ENCODE measurements at places on chromosomes 12 and 14.

- peak; percentile 17 for DNase-seq
Measured at GRCh38 chr12:98838231-98838647, 193.1 kb downstream of the APAF1 start.

DNA sequence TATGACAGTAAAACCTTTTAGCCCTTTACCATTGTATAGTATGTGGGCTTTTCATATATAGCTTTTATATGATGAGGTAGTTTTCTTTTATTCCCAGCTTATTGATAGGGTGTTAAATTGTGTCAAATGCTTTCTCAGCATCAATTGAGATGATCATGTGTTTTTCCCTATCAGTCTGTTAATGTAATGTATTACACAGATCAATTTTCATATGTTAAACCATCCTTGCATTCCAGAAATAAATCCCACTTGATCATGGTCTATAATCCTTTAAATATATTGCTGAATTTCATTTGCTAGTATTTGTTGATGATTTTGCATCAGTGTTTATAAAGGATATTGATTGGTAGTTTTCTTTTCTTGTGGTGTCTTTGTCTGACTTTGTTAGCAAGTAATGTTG, 603.9 kb downstream of the TRHDE start:
- DNase-seq: no peak

DNA sequence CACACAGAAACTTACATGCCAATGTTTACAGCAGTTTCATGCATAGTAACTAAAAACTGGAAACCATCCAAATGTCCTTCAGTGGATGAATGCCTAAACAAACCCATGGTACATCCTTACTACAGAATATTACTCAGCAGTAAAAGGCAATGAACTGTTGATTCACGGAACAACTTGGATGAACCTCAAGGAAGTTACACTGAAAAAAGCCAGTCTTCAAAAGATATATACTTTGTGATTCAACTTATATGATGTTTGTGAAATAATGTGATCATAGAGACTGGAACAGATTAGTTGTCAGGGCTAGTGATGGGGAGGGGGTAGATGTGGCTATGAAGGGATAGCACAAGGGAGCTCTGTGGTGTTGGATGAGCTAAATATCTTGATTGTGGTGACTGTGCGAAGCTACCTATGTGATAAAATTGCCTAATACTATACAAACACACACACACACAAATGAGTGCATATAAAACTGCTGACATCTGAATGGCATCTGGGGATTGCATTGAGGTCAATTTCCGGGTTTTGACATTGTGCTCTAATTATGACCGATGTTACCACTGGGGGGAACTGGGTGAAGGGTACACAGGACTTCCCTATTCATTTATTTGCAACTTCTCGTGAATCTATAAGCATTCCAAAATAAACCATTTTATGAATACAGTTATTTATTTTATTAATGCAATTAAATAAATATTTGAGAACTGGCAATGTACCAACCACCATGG, 94.3 kb downstream of the RIN3 start:
- no peak for DNase-seq

DNA sequence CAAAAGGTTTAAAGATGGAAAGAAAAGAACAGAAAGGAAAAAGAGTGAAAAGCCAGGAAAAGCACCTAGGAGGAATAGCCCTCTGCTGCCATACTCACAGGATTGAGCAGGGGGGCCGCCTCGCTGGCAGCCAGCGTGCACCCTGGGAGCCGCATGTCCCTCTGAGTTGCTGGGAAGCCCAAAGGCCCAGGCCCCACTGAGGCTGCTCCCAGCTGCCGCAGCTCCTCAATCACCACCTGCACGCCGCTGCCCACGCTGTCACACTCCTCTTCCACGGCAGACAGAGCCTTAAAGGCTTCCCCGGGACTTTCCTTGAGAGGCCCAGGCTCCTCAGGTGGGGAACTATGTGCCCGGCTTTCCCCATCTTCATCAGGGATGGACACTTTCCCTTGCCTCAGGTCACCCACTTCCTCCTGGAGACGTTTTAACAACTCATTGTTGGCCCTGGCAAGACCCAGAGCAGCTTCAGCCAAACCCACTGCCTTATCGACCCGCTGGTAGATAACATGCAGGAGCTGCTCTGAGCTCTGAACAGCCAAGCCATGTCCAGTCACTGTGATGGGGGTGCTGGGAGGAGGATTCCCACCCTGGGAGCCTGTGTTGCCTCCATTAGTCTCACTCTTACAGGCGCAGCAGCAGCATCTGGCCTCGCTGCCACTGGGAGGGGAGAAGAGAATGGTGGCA, 11.5 kb downstream of the C14orf93 start:
- DNase-seq: no peak

DNA sequence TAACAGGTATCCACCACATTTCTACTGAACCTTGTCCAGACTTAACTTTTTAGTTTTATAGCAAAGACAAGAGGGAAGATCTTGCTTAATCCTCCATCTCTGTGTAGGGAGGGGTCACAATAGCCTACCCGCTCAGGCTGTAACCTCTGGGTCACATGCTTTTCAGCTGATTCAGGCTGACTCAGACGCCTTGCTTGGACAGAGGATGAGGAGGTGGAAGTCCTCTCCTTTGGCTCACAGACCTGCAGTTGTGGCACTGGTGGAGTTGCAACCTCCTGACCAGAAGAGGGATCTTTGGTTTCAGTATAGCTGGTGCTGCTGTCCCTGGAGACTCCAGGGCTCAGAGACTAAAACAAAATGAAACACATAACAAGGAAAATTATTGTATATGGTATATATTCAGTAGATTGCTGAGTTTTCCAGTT, 16.2 kb downstream of the ACIN1 start:
- DNase-seq: no peak

DNA sequence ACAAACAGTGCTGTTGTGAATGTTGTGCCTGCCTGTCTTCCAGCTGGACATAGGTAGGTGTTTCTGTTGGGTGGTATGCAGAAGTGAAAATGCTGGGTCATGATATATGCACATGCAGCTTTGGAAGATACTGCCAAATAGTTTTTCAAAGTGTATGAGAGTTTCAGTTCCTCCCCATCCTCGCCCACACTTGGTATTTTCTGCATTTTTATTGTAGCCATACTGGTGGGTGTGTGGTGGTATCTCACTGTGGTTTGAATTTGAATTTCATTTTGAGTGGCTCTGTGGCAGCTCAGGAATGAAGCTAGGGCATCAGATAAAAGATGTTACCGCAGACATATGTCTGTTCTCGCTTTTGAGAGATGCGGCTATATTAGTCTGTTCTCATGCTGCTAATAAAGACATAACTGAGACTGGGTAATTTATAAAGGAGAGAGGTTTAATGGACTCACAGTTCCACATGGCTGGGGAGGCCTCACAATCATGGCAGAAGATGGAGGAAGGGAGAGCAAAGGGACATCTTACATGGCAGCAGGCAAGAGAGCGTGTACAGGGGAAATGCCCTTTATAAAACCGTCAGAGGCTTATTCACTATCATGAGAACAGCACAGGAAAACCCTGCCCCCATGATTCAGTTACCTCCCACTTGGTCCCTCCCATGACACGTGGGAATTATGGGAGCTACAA, 183.1 kb downstream of the CAND1 start:
- no peak for DNase-seq

- DNase-seq: no peak
Measured at GRCh38 chr14:24427537-24428508, 1.6 kb downstream of the CBLN3 start.

DNA sequence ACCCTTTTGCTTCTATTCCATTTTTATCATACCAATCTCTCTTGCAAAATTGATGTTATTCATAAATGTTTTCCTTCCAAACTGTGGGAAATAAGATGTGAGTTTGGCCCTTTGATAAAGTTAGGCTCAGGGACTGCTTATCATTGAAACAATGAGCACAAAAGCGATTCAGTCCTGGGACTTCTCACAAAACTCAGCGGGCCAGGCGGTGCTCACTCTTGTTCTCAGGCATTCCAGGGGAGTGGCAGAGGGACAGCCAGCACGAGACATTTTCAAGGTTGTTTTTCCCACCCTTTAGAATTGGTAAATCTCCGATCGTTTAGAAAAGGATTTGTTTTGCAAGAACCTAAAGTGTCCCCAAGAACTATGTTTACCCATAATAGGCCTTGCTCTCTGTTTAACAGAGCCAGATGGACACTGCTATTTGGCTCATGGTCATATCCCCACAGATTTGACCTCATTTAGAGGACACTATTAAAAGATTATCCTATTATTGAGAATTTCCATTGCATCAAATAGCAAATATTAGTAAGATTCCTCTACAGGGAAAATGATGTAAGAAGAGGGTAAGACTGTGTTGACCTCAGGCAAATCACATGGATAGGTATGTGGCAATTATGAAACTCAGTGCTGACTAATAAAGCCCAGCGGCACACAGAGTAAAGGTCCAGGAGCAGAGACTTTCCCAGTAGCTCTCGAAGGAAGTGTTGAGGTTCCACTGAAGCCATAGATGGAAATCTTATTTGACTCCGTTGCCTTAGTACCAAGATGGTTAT, 102.7 kb upstream of the USP44 start:
- DNase-seq: no peak

GRCh38 chr12:31715283-31715825, 13.5 kb downstream of the AMN1 start:
- no peak for DNase-seq

GRCh38 chr12:105832806-105833205, 305.9 kb downstream of the NUAK1 start:
- DNase-seq: no peak

- DNase-seq: no peak
Measured at GRCh38 chr12:65004270-65004669, 116.8 kb downstream of the WIF1 start.

DNA sequence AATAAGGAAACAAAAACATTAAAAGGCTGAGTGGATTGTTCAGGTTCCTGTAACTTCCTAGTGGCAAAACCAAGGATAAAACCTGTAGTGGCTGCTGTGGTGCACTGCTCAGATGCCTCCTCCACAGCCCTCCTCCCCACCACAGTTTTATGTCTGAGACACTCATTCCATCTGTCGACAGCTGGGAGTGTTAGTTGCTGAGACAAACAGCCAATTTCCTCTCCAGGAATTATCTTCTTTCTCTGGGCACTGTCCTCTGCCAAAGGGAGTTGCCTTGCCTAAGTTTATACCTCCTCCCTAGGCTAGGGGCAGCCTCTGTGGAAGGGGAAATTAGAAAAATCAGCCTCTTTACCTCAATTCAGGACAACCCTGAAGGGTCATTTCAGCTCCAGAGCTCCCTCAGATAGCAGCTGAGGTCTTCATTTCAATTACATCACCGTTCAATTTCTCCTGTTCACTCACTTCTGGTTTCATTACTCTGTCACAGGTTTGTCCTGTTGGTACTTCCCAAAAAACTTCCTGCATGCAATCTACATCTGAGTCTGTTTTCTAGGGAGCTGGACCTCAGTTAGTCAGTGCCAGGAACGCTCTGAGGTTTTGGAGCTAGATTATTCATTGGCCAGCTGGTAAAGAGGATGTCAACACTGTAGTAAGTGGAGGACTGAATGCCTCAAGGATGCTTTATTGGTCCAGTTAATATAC, 74.9 kb upstream of the ATP2B1 start:
- DNase-seq: no peak

DNA sequence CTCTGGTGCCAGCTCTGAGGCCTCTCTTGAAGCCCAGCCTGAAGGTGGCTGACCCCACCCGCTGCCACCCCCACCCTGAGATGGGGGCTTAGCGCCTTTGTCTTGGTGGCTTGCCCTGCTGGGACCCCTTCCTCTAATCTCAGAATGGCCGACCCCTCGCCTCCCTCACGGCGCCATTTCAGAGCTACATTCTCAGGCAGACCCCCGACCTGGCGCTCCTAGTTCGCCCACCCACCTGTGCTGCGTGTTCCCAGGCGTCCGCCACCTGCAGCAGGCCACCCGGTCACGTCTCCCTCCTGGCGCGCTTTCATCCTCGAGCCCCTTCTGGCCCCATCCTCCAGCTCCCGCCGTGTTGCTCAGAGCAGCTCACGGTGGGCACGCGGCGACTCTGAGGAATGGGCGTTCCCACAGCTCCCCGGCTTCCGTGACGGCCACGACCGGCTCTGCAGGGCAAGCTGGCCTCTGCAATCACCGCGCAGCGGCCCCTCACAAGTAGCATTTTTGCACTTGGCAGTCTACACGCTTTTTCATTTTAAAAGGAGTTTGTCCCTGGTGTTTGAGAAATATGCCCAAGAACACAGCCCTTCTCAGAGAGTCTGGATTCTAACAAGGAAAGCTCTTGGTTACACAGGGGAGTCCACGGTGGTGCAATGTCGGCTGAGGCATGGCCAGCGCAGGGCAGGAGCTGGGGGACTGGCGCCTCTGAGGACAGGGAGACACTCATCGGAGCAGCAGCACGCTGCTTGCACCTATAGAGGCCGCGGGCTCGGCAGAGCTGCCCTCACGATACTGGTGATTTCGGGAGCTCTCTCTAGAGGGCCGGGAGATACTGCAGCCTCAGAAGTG, 105.7 kb upstream of the C14orf180 start:
- DNase-seq: no peak

DNA sequence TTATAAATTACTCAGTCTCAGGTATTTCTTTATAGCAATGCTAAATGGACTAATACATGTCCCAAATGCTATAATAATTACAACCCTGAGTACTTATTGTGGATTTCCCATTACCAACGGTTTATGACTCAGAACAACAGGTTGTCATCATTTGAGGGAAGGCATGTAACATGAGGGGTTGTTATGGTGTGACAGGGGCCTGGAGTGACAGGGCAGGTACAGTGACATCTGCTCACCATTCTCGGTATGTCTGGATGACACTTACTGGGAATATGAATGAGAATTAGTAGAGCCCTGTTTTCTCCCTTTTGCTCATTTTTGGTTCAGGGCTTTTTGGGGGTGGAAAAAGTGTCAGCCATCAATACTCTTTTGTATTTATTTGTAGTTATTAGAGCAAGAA, 36.2 kb upstream of the FERMT2 start:
- no peak for DNase-seq

- DNase-seq: no peak
Measured at GRCh38 chr14:103125098-103126070, 2.1 kb downstream of the TNFAIP2 start.

DNA sequence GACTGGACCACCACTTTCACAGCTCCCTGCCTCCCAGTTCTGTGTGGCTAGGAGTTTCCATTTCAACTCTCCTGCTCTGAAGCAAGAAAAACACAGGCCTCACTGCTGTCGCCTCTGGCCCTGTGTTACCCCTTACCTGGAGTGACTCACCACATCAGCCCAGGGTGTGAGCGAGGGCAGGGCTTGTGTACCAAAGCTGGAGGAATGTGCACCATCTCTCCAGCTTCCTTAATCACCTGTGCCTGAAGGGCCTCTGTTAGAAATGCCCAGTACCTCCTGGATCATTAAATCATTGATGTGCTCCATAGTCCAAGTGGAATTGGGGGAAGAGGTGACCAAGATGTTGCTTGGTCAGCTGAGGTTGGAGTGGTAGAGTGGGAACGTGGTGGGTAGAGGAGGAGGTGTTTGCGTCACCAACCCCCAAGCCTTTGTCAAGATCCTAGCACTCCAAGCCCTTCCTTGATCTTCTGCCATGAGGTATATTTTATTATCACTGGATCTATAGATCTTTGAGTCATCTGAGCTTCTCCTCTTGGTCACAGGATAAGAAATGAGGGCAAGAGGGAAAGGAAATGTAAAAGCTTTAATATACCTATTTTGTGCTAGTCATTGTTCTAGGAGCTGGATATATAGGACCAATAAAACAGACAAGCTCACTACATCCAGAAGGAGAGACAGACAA, 51.3 kb downstream of the SSPN start:
- no peak for DNase-seq

- DNase-seq: peak; percentile 18
Measured at GRCh38 chr12:104063712-104064030, 660 bp upstream of the HCFC2 start.

- DNase-seq: no peak
Measured at GRCh38 chr12:21691515-21691914, 33.9 kb upstream of the LDHB start.

All from hippocampal formation (tissue), 2 donors.